Fibroblast of skin of scalp (primary cell): ENCODE measurements at places on chromosomes 5 and 9.

- DNase-seq: no peak
Measured at GRCh38 chr5:174694611-174695010, 29.8 kb upstream of the MSX2 start.

- DNase-seq: no peak
Measured at GRCh38 chr5:146622391-146622790, 106.4 kb upstream of the GPR151 start.

GRCh38 chr5:174344335-174344734, 298.8 kb downstream of the NSG2 start:
- DNase-seq: no peak

GRCh38 chr5:56479696-56480077, 246.6 kb upstream of the ANKRD55 start:
- no peak for DNase-seq

- DNase-seq: no peak
Measured at GRCh38 chr9:133105461-133105770, 15.6 kb downstream of the RALGDS start.

GRCh38 chr9:113542006-113542405, 78.5 kb downstream of the RGS3 start:
- DNase-seq: no peak

GRCh38 chr5:108606185-108606584, 141.5 kb upstream of the FER start:
- DNase-seq: no peak

DNA sequence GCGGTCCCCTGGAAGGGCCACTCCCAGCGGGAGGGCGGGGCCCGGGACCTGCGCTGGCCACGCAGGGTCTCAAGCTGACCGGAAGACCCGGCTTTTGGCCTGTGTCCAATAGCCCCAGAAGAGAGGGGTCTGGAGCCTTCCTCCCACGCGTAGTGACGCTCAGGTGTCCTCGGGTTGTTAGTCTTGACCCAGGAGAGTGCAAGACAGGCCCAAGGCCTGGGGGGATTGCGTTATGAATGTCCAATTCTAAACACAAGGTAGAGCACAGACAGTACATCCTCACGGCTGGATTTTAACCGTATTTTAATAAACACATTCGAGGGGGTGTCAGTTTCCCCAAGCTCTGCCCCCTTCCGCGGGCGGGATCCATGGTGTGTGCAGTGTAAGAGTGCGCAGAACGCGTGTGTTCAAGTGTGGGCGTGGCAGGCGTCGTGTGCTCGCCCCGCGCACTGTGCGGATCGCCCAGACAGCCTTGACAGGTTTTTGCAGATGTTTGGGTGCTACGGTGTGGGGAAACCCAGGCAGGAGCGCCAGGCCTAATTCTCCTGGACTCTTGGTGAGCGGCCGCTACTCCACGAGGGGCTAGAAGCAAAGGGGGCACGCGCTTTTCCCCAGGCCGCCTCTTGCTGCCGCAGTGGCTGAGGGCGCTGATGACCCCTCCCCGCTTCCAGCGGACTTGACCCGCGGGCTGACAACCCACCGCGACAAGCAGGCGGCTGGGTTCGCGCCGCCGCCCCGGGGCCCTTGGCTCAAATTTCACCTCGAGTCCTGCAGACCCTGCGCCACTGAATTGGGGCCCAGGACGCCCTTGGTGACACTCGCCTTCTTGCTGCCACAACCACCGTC, 6.1 kb upstream of the DMRT3 start:
- DNase-seq: no peak

DNA sequence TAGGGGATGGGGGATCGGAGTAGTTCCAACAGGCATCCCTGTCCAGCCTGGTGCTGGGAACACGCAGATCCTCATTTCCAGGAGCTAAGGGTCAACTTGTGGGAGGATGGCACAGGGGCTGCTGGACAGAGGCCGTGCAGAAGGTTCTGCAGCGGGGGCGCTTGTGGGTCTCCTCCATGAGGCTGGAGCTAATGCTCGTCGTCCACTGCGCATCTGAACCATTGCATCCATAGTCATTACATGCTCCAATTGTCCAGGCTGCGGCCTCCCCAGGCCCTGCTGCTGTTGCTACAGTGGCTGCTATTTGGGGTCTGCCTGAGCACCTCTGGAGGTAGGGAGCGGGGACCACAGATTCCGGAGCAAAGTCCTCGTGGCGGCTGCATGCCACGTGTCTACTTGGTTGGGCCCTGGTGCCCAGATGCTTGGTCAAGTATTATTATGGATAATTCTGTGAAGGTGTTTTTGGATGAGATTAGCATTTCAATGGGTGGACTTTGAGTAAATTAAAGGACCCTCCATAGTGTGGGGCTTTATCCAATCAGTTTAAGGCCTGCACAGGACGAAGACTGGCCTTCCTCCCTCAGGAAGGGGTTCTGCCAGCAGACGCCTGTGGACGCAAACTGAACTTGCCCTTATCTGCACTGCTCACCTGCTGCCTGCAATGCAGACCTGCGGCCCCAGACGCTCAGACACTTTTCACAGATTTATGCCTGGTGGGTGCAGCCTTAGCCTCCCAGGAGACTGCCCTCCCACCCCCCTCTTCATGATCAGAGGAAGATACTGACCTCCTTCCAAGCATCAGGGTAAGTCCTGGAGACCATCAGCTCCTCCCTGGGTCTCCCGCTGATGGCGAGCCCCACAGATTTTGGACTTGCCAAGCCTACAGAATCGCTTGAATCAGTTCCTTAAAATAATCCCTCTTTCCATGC, 127.5 kb upstream of the IRX4 start:
- no peak for DNase-seq

- no peak for DNase-seq
Measured at GRCh38 chr5:44983006-44983405, 174.3 kb downstream of the MRPS30 start.

GRCh38 chr9:109176386-109176785, 9.3 kb upstream of the FRRS1L start:
- DNase-seq: no peak

DNA sequence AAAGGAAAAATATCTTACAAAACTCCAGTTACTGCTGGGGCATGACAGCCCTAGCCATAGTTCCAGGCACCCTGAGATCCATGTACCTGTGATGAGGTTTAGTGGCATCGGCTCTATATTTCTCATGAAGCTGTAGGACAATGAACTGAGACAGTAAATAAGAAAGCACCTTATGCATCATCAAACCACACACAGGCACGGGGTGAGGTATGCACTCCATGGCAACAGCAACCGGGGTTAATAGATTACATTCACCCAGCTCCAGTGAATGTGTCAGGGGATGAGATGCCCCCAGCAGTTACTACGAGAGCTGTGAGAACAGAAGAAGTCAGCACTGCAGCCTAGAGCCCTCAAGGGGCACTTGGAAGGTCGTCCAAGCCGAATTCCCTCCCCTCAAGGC, 162.0 kb upstream of the S1PR3 start:
- DNase-seq: no peak

DNA sequence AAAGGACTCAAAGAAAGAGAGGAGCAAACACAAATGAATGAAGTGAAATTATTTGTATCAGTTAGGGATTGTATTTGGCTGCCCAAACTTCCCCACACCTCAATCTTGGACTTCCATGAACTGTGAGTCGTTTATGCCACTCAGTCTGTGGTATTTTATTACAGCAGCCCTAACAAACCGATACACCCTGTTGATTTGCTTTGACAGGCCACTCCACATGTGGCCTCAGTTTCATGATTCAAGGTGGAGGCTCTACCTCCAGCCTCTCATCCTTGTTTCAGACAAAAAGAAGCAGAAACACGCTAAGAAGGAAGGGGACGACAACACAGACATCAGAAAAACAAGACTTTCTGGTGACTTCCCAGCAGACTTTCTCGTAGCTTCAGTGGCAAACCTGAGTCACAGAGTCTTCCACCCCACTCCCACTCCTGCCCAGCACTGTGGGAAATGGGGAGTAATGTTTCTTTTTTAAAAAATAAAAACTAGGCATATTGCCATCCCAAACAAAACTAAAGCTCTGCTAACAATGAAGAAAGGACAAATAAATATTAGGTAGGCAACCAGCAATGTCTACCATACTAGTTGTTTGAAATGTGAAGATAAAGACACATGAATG, 52.2 kb upstream of the ABCA1 start:
- DNase-seq: no peak

- no peak for DNase-seq
Measured at GRCh38 chr5:158843305-158843704, 256.4 kb downstream of the EBF1 start.

- peak; percentile 88 for DNase-seq
Measured at GRCh38 chr9:3962971-3963642, 336.8 kb downstream of the GLIS3 start.

DNA sequence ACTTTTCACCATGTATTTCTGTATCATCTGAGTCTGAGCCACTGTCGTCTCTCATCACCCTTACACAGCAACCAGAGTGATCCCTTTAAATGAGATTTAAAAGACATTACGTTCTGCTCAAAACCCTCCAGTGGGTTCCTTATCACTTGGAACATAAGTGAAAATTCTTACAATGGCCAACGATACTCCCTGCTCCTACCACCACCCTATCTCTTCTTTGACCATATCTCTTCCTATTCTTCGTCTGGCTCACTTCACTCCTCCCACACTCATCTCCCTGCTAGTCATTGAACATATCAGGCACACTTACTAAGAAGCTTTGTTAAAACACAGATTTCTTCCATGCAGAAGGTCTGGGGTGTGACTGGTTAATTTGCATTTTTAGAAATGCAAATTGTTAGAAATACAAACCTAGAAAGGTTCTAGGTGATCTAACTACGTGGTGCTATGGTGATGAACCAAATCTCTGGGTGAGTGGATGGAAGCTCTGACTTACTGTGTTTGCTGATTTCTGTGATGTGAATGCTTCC, 166.6 kb upstream of the CD180 start:
- DNase-seq: no peak

DNA sequence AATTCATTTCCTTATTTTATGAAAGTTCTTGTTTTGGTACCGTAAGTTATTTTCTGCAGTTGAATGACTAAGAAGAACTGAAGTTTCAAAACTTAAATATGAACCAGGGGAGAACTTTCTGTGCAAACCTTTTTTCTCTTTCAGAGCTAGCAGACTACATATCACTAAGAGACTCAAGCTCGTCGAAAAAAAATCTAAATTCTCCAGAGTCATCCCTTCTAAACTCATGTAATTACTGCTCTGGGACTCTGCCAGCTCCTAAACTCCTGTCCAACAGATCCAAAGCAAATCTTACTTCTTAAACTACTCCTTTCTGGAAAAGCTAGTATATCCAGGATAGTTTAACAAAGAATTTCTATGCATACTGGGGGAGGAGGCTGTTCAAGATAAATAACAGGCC, 87.0 kb upstream of the NR5A1 start:
- no peak for DNase-seq

- DNase-seq: no peak
Measured at GRCh38 chr9:106921341-106921899, 58.5 kb downstream of the ZNF462 start.

GRCh38 chr5:80672140-80672736, 17.5 kb upstream of the DHFR start:
- peak; percentile 72 for DNase-seq

- no peak for DNase-seq
Measured at GRCh38 chr5:143219696-143220095, 183.8 kb downstream of the NR3C1 start.

- DNase-seq: peak; percentile 70
Measured at GRCh38 chr5:65032250-65032649, 263.5 kb downstream of the CWC27 start.
